ENCODE measurements at places on chromosomes 16 and 17. TPM values are rescaled to one million over a fixed set of nuclear protein-coding genes. Genes with fewer than 3 reads are reported as not detected.

Gene TEKT1
- not detected for total RNA-seq

Gene PPM1E
- total RNA-seq: 1.2 TPM

Gene NAGS
- total RNA-seq: 1.7 TPM

Gene KLHL10
- not detected for total RNA-seq

Gene METTL23
- 22.6 TPM for total RNA-seq

Gene ZNF750
- not detected for total RNA-seq

Gene FLOT2
- total RNA-seq: 52.8 TPM

Gene SLC35G6
- not detected for total RNA-seq

Gene MEFV
- total RNA-seq: 0.82 TPM

Gene NPIPA2
- total RNA-seq: not detected

Gene SPATA22
- total RNA-seq: 1.8 TPM

Gene TPSD1
- total RNA-seq: not detected

Gene ARHGDIG
- 5.9 TPM for total RNA-seq

Gene GAS7
- total RNA-seq: 113 TPM

Gene MT1F
- total RNA-seq: 6.1 TPM

Gene NPEPPS
- total RNA-seq: 53.0 TPM

Gene EMP2
- 66.8 TPM for total RNA-seq

Gene FAM20A
- total RNA-seq: 4.4 TPM

Gene PIPOX
- total RNA-seq: 0.37 TPM
